ENCODE measurements at places on chromosomes 2 and 18.

GRCh38 chr2:86087936-86088850, 17.5 kb downstream of the POLR1A start:
- no peak for DNase-seq

GRCh38 chr2:44553456-44553855, 191.7 kb downstream of the CAMKMT start:
- no peak for DNase-seq

DNA sequence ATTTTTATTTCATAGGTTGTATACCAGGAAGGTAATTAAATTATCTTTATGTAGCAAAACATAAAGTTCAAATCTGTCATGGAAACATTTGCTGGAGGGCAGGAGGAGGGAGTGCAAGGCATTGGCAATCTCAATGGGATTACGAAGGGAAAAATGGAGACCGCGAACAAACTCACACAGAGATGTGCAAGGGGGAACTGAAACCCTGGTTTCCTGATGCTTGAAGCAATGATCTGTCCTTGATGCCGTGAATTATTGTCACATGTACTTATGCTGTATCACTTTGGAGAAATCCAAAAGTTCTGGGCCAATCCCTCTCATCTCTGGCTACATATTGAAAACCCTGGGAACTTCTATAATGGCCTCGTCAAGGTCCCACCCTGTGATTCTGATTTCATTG, 65.0 kb upstream of the MFF start:
- DNase-seq: no peak

DNA sequence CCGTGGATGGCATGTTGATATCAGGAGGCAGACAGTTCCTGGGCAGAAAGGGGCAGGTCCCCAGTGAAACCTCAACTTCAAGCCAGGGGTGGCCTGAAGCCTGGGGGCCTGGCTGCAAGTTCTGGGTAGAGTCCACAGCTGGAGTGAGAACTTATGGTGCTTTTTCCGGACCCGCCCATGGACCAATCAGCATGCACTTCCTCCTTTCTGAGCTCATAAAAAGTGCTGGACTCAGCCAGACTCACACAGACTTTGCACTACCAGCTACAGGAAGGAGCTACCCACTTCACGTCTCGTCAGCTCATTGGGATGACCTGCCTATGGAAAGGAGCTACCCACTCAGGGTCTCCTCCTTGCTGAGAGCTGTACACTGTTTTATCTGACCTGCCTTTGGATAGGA, 183.1 kb upstream of the MC4R start:
- DNase-seq: no peak

DNA sequence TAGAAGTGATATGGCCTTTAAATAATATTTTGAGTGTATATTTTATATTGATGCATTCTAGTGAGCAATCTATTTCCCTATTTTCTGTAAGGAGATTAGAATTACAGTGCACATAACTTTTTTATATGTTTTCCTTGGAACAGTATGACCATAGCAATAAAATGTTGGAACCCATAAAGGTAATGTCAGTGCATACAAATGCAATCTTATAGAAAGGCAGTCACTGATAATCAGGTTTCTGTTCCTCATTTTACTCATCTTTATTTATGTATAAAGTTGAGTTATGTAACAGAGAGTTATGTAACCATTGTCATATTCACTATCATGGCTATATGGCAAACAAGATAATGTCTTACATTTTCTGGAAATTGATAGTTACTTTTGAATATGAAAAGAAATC, 179.9 kb upstream of the NETO1 start:
- no peak for DNase-seq

GRCh38 chr2:145356056-145356455, 836.1 kb upstream of the ZEB2 start:
- DNase-seq: no peak

- DNase-seq: no peak
Observed at GRCh38 chr2:107760620-107761364, 65.9 kb upstream of the RGPD4 start.

DNA sequence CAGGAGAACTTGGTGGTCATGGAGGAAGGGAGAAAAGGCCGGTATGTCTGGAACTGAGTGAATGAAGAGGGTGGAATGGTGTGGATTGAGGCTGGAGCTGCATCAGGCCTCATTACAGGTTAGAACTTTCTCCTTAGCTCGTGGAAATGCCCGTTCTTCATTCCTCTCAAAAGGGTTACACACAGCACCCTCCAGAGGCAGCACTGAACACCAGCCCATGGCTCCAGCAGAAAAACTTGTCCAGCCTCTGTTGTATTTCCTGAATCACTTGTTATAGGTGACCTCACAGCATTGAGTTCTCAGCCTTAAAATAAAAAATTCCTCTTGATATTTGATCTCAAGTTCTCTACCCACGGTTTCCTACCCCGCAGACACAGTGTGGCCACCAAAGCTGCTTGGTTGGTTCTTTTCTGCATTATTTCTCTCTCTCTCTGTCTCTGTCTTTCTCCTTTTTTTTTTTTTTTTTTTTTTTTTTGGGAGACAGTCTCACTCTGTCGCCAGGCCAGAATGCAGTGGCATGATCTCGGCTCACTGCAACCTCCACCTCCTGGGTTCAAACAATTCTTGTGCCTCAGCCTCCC, 89.6 kb downstream of the ITGB1BP1 start:
- peak; percentile 72 for DNase-seq

DNA sequence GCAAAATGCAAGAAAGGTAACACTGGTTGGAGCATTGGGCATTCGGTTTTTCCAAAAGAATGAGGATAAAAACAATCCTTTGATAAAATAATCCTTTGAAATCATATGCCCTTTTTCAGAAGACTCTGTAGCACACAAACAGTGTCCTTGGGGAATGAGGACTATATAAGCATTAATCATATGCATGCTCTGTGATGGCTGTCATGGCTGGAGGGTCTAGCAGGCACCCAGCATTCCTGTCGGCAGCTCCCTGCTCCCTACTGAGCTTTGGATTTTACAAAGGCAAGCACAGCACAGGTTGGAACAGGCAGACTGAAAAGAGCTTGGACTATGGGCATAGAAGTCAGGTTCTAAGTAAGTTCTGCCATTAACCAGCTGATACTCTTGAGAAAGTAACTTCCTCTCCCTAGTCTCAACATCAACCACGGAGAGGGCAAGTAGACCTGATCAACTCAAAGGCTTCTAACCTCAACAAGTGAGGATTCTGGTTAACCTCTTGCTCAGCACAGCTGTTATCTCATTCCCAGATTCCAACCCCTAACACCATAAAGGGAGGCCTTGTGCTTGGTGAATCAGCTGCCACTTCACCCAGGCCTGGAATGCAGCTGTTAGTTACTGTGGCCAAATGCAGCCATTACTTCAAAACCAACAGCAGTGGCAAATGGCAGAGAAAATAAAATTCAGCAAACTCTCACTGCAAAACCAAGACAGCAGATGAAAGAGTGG, 29.5 kb downstream of the GALNT14 start:
- DNase-seq: no peak

GRCh38 chr2:112949456-112949855, 28.4 kb upstream of the IL36G start:
- DNase-seq: no peak

DNA sequence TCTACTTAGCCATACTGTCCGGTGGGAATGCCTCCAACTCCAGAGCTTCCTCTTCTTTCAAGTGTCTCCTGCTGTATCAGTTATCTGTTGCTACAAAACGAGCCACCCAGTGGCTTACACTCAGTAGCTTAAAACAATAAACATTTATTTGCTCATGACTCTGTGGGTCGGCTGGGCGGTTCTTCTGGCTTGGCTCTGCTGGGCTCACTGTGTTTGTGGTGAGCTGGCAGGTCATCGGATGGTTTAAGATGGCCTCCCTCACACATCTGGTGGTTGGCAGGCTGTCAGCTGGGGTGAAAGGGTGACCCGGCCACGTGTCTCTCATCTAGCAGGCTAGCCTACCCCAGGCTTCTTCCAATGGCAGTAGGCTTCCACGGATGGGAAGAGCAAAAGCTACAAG, 122.4 kb upstream of the SLC1A4 start:
- DNase-seq: peak; percentile 83

DNA sequence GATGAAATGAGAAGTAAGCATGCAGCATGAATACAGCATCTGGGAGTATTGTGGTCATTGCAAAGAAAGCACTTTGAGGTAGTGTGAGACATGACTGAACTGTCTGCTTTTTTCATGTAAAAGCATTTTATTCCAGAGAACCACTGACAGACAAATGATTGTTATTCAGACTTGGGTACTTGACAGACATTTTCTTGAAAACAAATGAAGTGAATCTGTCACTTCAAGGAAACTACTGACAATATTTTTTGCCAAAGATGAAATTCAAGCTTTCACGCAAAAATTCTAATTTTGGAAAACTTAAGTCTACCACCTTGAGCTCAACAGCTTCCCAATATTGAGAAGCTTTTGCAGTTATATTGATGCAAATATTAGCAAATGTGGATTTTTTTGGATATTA, 255.7 kb downstream of the ARL6IP6 start:
- DNase-seq: no peak

- DNase-seq: peak; percentile 29
Observed at GRCh38 chr2:233329489-233330135, 22.0 kb downstream of the SAG start.
